ENCODE measurements at places on chromosomes 13 and 19. TPM values are rescaled to one million over a fixed set of nuclear protein-coding genes. Genes with fewer than 3 reads are reported as not detected.

The PNMA8B gene
- 0.50 TPM for total RNA-seq

- no peaks in the 10 kb centered on the region for H3K27me3 ChIP-seq
- peak overlapping the region; percentile 98 for H3K27ac ChIP-seq
- H3K36me3 ChIP-seq: no peaks in the 10 kb centered on the region
Measured at GRCh38 chr19:16283210-16284061, 41.2 kb upstream of the KLF2 start.

DNA sequence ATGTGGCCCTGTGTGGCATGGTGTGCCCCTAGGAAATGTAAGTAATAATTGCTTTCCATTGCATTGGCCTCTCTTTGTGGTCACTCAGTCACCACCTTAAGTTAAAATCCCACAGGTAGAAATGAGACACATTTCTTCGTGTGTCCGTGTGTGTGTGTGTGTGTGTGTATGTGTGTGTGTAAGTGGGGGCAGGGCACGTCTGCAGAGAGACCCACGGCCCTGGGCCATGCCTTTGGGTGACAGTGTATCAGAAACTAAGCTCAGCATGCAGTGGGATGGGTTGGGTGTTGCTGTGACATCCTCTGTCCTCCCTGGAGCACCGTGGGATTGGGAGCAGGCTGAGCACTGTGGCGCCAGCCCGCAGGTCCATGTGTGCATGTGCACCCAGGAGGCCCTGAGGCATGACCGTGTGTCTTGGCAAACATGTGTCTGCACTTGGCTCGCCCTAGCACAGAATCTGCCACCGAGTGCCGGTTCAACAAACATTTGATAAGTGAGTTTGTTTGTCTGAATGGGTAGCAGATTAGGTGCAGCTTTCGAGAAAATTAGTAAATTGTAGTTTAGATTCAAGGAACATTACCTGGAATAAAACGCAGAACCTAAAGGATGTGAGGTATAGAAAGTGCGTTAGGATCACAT is 91.8 kb downstream of the WTIP start:
- no peaks in the 10 kb centered on the region for H3K36me3 ChIP-seq
- no peak for DNase-seq
- H3K4me3 ChIP-seq: no peak overlapping the region

GRCh38 chr13:28271056-28271840 is 132.9 kb downstream of the PAN3 start:
- no peak overlapping the region for H3K4me3 ChIP-seq
- H3K27ac ChIP-seq: no peak overlapping the region
- no peaks in the 10 kb centered on the region for H3K4me1 ChIP-seq
- H3K36me3 ChIP-seq: no peaks in the 10 kb centered on the region
- H3K27me3 ChIP-seq: no peaks in the 10 kb centered on the region

- no peaks in the 10 kb centered on the region for H3K27me3 ChIP-seq
- no peak overlapping the region for H3K27ac ChIP-seq
- no peak overlapping the region for H3K4me3 ChIP-seq
- H3K4me1 ChIP-seq: peaks cover 11% of the 10 kb centered on the region
- no peaks in the 10 kb centered on the region for H3K36me3 ChIP-seq
Measured at GRCh38 chr13:76874479-76874878, 11.7 kb downstream of the KCTD12 start.

DNA sequence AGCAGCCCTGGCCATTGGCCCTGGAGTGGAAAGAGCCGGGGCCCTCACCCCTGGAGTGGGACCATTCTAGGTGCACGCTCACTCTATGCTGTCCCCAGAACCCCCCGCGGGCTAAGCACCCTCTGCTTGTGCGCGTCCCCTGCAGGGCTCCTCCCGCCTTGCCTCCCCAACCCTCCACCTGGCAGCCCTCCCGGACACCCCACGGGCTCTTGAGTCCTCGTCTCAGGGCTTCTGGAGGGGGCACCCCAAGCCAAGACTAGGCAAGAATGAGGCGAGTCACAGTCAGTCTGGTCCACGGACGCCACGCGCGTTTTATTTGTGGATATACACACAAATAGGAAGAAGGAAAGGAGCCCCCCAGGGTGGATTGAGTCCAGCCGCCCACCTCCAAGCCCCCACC is 7.0 kb upstream of the TMEM161A start:
- no peak overlapping the region for H3K4me3 ChIP-seq
- no peaks in the 10 kb centered on the region for H3K36me3 ChIP-seq
- H3K27me3 ChIP-seq: no peaks in the 10 kb centered on the region

Measured in heart right ventricle (tissue), 16 donors.